ENCODE measurements at places on chromosomes 16 and 17.

DNA sequence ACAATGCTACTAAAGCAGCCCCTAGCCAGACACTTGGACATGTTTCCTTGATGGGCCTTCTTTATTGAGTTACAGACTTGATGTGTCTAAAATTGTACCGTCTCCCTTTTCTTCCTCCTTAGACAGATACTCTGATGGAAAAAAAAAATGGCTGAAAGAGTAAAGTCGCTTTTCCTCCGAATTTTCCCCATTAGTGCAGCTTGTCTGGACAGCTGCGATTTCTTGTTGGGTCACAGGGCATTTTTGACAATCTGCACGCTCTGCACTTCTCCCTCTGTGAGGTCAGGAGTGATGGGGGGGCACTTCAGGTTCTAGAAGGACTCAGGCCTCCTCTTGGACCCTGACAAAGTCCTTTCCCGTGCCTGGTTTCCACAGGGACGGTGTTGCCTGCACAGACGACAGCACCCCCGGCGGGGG lies 968 bp upstream of the PRKAR1A start:
- DNase-seq, result no peak

DNA sequence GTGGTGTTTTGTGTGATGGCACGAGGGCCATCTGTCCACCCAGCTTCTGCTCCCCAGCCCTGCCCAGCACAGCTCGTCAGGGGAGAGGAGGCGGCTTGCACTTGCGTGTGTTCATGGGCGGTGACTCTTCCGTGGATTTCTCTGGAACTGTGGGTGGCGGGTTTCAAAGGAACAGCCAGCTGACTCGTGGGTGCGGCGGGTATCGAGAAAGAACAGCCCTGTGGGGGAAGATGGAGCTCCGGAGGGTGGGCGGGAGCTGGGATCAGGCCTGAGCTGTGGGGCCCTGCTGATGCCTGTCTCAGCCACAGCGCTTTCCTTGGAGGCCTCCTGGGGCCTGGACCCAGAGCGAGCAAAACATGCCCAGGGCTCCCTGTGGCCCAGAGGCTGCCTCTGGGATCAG lies 13.2 kb downstream of the NAGPA start:
- DNase-seq, result no peak

DNA sequence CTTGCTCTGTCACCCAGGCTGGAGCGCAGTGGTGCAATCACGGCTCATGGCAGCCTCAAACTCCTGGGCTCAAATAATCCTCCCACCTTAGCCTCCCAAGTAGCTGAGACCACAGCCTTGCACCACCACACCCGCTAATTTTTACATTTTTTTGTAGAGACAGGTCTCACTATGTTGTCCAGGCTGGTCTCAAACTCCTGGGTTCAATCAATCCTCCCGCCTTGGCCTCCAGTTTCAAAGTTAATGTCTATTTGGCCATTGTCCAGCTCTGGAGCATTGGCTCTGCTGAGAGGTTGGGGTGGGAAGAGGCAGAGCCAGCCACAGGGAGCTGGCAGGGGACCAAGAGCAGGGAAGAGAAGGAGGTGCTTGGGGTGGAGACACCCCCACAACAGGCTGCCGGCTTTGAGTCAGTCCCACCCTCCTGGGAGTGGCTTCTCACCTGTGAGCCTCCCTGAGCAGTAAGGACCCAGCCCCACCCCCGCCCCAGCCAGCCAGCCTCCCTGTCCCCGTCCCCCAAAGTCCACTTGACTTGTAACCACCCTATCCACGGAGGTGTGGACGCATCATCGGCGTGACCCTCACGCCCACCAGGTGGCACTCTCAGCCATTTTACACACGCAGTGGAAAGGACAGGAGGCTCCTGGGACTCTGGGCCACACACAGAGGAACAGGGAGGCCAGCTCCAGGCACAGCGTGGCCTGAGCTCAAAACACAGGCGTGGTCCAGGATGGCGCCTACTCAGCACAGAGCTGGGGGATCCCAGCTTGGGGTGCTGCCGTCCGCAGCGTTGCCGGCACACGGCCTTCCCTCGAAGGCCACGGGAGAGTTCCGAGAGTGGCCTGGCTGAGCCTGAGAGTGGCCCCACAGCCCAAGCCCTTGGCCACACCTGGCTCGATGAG lies 22.8 kb upstream of the PVALEF start:
- DNase-seq, result peak; percentile 97

DNA sequence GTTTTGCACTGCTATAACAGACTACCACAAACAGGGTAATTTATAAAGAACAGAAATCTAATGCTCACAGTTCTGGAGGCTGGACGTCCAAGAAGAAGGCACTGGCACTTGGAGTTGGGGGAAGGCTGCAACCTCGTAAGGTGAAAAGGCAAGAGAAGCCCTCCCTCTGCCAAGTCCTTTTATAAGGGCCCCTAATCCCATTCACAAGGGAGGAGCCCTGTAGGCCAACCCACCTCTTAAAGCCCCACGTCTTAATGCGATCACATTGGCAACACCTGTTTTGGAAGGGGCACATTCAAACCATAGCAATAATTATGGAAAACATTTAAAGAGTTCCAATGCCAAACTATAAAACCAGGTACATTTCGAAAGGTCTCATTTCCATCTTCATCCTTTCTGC lies 5.2 kb downstream of the PKD1L3 start:
- DNase-seq, result no peak

DNA sequence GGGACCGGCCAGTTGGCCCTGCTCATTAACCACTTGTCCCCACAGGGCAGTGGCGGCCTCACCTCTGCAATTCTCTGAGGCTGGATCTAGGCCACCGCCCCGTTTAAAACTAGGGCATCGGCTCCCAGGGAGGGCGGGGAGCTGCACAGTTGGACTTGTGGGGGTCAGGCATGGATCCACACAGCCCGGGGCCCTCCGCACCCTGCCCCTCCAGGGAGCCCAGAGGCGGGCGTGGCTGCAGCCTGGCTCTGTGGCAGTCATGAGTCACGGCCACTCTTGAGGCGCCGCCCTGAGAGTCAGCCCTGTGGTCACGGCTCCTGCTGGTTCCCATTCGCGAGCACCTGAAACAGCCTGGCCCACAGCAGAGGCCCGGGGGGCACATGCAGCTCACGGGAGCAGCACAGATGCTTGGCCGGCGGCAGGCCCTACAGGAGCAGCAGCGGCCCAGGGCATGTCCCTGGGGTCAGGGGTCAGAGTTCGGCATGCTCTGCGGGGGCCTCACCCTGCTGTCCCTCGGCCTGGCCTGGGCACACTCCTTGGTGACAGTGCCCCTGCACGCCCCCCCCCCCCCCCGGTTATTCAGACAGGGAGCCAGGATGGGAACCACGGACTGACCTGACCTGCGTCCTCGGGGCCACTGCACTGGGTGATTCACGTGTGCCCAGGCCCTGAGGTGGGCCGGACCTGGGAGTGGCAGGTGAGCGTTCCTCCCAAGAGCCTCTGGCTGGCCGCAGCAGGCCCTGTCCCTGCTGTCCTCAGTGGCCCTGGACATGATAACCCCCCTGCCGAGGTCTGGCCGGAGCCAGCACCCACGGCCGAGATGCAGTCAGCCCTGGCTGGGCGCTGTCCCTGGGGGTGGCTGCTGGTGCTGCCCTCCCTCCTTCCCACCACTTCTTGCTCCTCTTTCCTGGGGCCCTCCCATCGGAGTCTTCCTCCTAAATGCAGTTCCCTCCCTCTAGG lies 8.2 kb downstream of the CAPN15 start:
- DNase-seq, result peak; percentile 50

- no peak for DNase-seq
Measured at GRCh38 chr16:84104231-84104630, 12.5 kb downstream of the MBTPS1 start.

DNA sequence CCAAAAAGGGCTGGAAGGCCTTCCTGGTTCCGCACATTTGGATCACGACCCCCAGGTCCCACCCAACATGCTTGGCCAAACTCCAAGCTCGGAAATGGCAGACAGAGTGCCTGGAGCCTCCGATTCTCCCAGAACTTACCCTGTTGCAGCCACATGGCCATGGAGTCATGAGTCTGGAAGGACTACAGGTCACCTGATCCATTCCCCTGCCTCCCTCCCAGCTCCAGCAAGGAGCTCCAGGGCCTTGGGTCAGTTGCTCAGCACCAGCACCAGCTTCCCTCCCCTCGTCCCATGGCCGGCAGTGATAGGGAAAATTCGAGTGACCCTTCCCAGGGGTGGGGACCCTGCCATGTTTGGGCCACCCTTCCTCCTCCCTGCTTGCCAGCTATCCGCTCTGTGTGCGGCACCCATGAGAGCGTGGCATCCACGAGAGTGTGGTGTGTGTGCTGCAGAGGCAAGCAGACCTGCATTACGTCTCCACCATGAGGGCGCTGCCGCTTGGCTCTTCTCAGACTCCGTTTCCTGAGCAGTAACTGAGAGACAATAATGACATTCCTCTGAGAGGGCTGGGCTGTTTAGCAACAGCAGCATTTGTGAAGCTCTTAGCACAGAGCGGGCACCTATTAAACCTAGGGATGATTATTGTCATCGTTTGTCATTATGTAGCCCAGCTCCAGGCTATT lies 21.3 kb upstream of the RPL38 start:
- no peak for DNase-seq

DNA sequence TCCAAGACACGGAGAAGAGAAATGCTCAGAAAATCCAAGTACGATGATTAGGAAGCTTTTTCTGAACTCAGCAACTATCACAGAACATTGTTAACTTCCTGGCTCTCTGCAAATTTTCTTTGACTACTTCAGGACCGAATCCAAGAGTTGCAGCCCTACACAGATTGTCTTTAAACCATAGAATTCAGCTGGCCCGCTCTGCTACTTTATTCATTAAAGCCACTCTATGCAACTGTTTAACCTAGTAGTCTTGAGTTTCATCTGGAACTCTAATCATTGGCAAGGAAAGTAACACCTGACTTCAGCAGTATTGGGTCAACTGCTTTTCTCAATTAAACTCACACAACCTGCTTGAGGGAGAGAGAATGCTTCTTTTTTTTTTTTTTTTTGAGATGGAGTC lies 210.1 kb downstream of the SLC39A11 start:
- DNase-seq, result no peak

DNA sequence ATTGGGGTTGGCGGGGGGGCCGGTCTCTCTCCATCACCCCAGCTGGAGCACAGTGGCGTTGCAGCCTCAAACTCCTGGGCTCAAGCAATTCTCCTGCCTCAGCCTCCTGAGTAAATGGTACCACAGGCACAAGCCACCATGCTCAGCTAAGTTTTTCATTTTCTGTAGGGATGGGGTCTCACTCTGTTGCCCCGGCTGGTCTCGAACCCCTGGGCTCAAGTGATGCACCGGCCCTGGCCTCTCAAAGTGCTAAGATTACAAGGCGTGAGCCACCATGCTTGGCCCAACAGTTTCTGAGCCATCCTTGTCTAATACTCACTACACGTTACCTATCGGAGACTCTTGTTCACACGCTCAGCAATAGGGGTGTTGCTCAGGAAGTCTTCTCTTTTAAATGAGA lies 11.6 kb downstream of the WDR59 start:
- DNase-seq, result no peak

DNA sequence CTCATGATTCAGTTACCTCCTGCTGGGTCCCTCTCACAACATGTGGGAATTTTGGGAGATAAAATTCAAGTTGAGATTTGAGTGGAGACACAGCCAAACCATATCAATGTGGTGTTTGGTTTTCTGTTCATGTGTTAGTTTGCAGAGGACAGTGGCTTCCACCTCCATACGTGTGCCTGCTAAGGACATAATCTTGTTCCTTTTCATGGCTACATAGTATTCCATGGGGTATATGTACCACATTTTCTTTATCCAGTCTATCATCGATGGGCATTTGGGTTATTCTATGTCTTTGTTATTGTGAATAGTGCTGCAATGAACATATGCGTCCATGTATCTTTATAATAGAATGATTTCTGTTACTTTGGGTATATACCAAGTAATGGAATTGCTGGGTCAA lies 4.5 kb upstream of the WWOX start:
- no peak for DNase-seq

DNA sequence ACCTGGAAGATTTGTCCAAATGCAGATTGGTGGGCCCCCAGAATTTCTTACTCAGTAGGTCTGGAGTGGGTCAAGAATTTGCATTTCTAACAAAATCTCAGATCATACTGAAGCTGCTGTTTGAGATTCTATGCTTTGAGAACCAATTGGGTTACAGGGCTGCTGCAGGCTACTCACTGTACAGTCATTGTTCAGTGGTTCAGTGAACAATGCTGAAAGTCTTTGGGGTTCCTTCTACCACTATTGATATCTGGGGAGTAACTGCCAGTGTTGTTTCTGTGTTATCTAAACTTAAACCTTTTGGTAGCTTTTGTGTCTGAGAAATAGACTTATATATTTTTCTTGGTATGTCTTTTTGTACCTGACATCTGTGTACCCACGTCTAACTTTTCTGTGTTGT lies 187.5 kb downstream of the TANC2 start:
- no peak for DNase-seq

- peak; percentile 85 for DNase-seq
Measured at GRCh38 chr16:534135-534534, 6.6 kb downstream of the CAPN15 start.

DNA sequence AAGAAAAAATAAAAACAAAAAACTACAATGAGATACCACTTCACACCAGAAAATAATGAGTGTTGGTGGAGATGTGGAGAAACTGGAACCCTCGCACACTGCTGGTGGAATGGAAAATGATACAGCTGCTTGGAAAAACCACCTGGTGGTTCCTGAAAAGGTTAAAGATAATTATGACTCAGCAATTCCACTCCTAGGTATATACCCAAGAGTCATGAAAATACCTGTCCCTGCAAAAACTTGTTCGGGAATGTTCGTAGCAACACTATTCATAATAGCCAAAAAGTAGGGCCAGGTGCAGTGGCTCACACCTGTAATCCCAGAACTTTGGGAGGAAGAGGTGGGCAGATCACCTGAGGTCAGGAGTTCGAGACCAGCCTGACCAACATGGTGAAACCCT lies 8.1 kb upstream of the ITGAE start:
- DNase-seq, result no peak

DNA sequence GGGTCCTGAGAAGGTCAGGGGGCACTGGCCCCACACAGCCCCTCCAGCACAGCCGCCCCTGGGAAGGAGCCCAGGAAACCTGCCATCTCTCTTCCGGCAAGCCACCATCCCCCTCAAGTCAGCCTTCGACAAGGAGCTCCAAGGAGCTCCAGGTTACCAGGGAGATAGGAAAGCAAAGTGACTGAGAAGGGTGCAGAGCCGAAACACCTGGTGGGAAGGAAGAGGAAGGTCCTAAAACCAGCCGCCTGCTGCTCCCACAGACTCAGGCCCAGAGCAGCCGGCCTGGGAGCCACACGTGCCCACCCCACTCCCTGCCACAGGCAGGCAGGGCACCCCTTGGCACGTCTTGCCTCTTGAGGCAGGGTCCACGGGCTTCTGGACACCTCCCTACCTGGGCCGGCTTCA lies 80.7 kb downstream of the TIMM22 start:
- DNase-seq, result no peak

DNA sequence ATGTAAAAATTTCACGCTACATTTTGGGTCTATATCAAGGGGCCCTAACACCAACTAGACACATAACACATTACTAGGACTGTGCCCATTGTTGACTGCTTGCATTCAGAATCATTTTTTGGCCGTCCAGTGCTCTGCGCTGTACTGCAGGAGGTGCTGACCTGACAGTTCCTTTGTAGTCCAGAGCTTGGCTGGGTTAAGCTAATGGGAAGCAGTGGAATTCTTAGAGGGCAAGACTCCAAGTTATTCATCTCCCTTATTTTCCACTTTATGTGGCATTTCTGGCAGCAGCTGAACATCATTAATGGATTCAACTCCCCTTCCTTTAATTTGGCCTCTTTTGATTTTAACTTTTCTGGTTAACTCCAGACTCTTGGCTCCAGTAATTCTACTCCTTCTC lies 351.7 kb downstream of the CDH8 start:
- DNase-seq, result no peak

All from SJCRH30 (cell line).